ENCODE measurements at places on chromosomes 12 and 14.

DNA sequence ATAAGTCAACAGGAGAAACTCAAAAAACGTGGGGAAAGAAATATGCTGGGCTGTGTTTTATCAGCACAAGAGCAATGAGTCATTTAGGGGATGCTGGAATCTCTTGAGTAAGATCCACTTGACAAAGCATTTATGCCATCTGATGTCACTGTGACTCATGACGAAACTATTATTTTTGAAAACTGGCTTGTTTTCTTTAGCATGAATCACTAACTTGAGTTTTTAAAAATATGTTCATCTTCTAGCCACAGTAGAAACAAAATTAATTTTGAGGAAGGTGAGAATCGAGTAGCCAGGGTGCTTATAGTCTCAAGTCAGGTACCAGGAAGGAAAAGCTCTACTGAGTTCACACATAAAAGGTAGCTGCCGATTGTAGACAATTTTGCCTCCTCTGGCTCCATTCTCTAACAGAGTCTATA lies 456.2 kb upstream of the MGAT4C start:
- no peak for DNase-seq

DNA sequence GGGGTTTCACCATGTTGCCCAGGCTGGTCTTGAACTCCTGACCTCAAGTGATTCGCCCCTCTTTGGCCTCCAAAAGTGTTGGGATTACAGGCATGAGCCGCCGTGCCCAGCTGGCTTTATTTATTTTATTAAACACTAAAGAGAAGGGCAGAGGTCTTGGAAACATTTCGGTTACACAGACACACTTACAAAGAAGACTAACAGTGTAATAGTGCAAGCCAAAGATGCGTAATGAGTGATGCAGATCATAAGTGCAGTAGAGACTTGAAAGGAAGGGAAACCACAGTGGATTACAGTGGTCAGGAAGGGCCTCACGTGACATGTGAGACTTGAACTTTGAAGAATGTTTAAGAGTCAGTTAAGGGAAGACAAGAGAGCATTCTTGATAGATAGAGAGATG lies 33.9 kb upstream of the CDK17 start:
- DNase-seq: peak; percentile 38

- no peak for DNase-seq
These were observed 58.4 kb downstream of the NELL2 start for GRCh38 chr12:44817687-44818086.

- no peak for DNase-seq
These were observed 280.4 kb upstream of the GARIN6 start for GRCh38 chr12:99367181-99367580.

All from stimulated activated CD4-positive, alpha-beta T cell treated with anti-CD3 and anti-CD28 coated beads, Interleukin-4, amount 100 ng/mL, for 1 hour (primary cell).